ENCODE measurements at places on chromosomes 13 and 19.
A peak's percentile ranks its signal among the peaks of the same experiment; 100 is the strongest.

- peak; percentile 82 for DNase-seq
Observed at GRCh38 chr13:112619730-112620631, 32.0 kb upstream of the TUBGCP3 start.

GRCh38 chr19:19866611-19867248, 1.0 kb downstream of the ZNF253 start:
- peak; percentile 86 for DNase-seq

GRCh38 chr13:90951663-90952062, 395.8 kb upstream of the MIR17HG start:
- no peak for DNase-seq

DNA sequence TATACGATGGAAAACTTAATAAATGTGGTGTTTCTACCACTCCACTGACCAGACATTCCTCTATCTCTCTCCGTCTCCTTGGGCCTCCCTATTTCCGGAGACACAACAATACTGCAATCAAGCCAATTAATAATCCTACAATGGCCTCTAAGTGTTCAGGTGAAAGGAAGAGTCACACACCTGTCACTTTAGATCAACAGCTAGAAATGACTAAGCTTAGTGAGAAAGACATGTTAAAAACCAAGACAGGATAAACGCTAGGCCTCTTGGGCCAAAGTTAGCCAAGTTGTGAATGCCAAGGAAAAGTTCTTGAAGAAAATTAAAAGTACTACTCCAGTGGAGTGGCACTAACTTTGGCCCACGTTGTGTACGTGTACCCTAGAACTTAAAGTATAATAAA, 22.5 kb downstream of the ZDHHC20 start:
- DNase-seq, result no peak

DNA sequence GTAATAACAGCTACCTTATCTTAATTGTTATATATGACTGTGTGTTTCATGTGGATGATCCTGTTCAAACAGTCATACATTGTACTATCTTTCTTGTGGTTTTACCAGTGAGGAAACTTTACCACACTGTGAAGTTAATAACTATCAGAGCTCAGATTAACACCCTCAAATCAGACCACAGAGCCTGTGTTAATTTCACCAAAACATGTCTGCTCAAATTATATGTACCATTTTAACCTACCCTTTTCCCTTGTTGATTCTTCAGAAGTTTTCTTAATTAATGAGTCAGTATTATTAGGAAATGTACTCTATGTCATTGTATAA, 1.8 kb upstream of the ZNF331 start:
- DNase-seq, result no peak

DNA sequence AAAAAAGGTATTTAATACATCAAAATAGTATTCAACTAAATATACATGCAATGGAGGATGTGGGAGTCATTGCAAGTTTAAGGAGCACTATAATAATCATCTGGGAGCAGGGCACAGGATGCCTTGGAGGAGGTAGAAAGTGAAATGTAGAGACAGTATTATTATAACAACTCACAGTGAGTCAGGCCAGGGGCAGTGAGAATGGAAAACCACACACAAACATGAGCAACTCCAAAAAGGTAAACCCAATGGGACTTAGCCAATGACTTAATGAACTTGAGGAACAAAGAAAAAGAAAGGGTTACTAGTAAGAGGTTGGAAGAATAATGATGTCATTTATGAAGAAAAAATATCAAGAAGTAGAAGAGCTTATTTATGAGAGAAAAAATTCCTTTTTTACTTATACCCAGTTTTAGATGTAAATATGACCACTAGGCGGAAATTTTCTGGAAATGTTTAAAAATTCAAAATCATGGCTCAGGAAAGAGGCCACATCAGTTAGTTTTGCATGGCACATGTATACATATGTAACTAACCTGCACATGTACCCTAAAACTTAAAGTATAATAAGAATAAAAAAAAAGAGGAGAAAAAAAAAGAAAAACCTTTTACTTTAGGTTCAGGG, 389.3 kb downstream of the SUCLA2 start:
- no peak for DNase-seq

- no peak for DNase-seq
Observed at GRCh38 chr19:55311397-55311796, 13.7 kb downstream of the TMEM150B start.

- DNase-seq, result no peak
Observed at GRCh38 chr19:38023671-38024541, 116.9 kb downstream of the SIPA1L3 start.

GRCh38 chr19:18697680-18698079, 14.2 kb downstream of the CRTC1 start:
- DNase-seq, result no peak

DNA sequence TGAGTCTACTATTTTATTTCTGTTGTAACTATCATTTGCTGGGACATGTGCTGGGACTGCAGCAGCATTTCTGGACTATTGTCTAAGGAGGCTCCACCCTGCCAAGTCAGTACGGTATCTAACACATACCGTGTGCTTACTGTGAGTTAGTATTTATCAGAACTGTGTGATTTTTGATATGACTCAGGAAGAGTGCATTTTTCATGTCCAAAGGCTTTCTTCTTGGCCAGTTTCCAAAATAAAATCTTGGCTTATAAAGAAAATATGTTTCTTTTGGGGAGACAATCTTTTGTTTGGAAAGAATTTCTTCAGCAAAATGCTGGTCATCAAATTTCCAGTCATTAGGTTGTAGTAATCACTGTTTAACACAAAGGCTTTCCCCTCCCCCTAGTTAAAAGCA, 11.6 kb downstream of the PARP4 start:
- DNase-seq, result no peak

- DNase-seq, result no peak
Observed at GRCh38 chr19:16262618-16263017, 62.0 kb upstream of the KLF2 start.

GRCh38 chr19:13172346-13173138, 22.3 kb downstream of the IER2 start:
- DNase-seq, result no peak

DNA sequence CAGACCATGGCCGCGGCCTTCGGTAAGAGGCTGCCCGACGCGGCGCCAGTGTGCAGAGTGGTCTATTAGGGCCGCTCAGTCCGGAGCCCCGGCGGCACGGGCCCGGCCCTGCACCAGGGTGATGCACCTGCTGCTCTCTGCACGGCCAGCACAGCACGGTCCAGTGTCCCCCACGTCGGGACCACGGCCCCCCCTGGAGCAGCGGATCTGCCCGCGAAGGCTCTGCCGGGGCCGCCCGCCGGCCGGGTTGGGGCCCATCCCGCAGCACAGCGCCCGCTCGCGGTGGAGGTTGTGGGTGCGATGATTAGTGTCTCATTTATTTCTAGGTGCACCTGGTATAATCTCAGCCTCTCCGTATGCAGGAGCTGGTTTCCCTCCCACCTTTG, 7.9 kb downstream of the PTBP1 start:
- peak; percentile 68 for DNase-seq

DNA sequence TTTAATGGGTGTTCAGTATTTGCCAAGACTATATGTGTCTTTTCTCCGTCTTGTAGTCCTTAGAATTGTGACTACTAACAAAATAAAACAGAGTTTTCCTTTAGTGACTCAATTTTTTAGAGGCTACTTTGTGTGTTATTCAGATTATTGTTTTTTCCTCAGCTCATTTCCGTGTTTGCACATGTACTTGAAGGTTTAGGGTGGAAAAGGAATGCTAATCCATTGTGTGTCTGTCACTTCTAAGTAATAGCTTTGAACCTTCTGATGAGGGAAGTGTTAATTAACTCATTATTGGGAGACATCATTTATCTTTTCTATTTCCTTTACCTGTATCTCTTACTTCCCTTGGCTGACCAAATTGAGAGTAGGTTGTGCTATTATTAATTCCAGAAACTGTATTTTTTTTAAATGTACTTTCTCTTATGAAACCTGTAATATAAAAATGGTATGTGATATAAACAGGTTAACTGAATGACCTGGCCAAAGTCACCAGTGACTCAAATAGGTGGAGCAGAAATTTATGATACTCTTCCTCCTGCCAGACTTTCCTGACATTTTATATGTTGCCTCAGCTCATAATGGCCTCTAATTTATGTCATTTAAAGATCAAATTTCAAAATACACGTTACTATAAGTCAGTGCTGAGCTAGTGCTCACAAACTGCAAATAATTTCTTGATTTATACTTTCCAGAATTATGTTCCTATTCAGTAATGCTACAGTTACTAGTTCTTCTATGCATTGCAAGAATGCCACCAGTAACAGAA, 88.8 kb downstream of the LMO7 start:
- no peak for DNase-seq

DNA sequence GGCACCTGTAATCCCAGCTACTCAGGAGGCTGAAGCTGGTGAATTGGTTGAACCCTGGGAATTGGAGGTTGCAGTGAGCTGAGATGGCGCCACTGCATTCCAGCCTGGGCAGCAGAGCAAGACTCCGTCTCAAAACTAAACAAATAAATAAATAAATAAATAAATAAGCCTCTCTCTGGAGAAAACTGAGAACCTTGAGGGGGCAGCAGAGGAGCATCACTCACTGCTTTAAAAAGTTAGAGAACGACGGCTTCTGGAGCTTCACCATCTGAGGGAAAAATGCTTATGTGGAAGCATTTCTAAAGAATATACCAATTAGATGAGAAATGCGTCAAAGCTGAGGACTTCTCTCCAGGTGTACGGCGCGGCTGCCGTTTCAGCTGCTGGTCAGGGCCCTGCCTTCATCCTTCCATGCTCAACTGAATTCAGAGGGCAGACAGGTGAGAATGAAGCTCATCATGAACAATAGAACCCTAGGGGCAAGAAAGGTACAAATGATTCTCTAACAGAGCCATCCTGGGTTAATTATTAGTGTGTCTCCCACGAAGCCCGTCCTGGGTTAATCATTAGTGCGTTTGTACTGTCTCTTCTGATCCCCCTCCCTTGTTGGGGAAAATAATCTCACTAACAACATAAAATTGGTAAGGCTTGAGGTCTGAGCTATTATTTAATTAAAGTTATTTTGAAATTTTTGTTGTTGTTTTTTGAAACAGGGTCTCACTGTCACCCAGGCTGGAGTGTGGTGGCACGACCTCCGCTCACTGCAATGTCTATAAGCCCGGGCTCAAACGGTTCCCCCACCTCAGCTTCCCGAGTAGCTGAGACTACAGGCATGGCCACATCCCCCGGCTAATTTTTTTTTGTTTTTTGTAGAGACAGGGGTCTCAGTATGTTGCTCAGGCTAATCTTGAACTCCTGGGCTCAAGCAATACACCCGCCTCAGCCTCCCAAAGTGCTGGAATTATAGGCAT, 80.1 kb downstream of the IPO5 start:
- DNase-seq, result peak; percentile 29

- DNase-seq, result no peak
Observed at GRCh38 chr13:110044551-110045111, 258.2 kb upstream of the IRS2 start.

DNA sequence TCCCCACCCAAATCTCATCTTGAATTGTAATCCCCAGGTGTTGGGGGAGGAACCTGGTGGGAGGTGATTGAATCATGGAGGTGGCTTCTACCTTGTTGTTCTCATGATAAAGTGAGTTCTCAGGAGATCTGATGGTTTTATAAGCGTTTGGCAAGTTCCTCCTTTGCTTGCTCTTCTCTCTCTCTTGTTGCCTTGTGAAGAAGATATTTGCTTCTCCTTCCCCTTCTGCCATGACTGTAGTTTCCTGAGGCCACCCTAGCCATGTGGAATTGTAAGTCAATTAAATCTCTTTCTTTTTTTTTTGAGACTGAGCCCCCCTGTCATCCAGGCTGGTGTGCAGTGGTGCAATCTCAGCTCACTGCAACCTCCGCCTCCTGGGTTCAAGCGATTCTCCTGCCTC, 34.4 kb downstream of the VSTM1 start:
- no peak for DNase-seq

Measured in ELF-1 (cell line).